ENCODE measurements at places on chromosomes 4 and X. TPM values are rescaled to one million over a fixed set of nuclear protein-coding genes. Genes with fewer than 3 reads are reported as not detected.

Gene SPIN2A
- total RNA-seq: 0.54 TPM

Gene DMD
- 12.8 TPM for total RNA-seq

DNA sequence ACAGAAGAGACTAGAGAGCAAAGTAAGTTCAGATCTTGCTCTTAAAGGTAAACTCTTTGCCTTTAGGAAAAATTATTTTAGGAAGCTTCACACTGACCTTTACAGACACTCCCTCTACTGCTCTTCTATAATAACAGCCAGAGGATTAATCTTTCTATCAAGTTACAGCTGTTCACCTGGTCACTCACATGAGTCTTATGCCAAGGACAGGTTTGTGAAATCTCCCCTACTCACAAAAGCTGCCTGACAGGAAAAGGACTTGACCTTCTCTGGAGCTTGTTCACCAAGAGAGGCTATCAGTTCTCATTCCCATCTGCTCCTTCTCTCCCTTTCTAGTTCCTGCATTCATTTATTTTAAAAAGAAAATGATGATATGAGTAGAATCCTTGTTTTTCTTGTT lies 117.3 kb downstream of the C4orf51 start:
- DNase-seq: no peak

- no peak for DNase-seq
Observed at GRCh38 chr4:80187677-80188076, 9.6 kb upstream of the PRDM8 start.

DNA sequence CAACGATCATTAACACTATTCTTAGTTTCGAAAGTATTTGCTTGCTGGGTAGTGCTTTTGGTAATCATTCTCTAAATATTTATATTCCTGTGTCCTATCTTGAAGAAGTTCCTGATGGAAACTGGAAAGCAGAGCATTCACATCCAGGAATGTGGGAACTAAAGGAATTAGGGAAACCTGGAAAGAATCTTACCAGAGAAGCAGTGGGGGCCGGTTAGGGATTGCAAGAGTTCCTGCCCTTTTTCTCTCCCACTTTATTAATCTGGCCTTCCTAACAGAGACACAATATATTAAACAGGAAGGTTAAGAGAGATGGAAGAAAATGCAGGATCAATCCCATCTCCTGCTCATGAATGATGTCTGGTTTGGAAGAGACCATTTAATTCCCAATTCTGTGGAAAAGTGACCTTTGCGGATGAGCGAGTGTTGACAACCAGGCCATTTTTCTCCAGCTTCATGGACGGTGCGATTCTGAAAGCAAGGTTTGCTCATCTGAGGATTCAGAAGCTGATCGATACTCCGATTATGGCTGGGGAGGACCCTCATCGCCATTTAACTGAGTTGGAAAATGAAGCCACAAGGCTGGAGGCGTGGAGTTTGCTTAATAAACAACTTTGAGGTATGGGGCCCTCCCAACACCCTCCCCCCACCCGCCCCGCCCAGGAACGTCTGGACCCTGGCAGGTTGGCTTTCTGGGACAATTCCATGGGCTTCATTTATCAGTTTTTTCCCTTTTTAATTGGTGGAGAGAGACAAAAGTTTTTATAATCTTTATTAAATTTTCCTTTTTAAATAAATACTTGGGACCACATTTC lies 52.3 kb downstream of the C4orf51 start:
- DNase-seq: no peak

GRCh38 chr4:3323071-3323481 lies 30.3 kb downstream of the RGS12 start:
- DNase-seq: no peak
